Kidney (tissue), 22 donors: ENCODE measurements at places on chromosomes 3 and 15.
A peak's percentile ranks its signal among the peaks of the same experiment; 100 is the strongest.

DNA sequence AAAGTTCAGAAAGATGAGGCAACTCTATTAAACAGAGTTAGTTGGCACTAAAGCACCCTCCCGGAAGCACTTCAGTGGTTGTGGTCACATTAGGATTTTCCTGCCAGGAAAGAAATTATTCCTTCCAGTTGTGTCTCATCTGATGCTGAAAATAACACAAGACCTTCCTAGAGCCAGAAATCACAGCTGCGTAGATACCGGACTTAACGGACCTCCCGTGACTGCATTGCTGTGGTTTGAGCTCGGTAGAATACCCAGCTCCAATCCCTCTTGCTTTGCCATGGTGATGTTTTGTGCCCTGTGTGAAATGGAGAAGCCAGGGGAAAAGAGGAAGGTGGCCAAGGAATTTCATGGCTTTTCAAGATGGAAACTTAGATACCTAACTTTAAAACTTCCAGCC lies 215.0 kb upstream of the IGF1R start:
- DNase-seq = no peak

DNA sequence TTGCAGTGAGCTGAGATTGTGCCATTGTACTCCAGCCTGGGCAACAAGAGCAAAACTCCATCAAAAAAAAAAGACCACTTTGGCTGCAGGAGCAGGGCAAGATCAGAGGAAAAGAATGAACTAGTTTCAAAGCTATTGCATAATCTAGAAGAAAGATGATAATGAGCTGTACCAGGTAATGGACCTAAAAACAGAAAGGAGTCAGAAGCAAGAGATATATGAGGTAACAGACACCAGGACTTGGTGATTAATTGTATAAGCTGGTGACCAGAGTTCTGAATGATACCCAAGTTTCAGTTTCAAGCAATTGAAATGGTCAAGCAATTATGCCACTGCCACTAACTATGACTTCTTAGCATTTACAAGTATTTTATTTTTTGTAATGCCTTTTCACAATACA lies 2.9 kb downstream of the POLQ start:
- no peak for DNase-seq

DNA sequence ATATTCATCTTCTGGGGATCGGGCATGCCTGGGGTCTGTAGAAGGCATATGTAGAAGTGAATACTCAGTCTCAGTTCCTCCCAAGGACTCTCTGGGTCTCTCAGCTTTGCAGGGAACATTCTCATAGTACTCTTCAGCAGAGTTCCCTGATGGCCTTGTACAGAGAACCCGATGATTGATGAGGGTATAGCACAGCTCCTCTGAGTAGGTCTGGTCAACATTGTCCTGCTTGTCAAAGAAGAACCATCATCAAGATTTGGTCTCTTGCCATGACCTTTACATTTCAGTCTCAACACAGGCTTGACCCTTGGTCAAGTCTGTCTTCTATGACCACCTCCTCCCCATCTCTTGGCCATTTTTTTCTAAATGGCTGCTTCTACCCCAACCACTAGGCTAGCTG lies 9.5 kb downstream of the GCSAM start:
- no peak for DNase-seq

GRCh38 chr3:48217449-48217848 lies 5.8 kb upstream of the CAMP start:
- no peak for DNase-seq

- peak; percentile 27 for DNase-seq
Observed at GRCh38 chr3:66336333-66336766, 115.5 kb downstream of the SLC25A26 start.

GRCh38 chr3:42066516-42067181 lies 24.5 kb upstream of the TRAK1 start:
- peak; percentile 55 for DNase-seq

DNA sequence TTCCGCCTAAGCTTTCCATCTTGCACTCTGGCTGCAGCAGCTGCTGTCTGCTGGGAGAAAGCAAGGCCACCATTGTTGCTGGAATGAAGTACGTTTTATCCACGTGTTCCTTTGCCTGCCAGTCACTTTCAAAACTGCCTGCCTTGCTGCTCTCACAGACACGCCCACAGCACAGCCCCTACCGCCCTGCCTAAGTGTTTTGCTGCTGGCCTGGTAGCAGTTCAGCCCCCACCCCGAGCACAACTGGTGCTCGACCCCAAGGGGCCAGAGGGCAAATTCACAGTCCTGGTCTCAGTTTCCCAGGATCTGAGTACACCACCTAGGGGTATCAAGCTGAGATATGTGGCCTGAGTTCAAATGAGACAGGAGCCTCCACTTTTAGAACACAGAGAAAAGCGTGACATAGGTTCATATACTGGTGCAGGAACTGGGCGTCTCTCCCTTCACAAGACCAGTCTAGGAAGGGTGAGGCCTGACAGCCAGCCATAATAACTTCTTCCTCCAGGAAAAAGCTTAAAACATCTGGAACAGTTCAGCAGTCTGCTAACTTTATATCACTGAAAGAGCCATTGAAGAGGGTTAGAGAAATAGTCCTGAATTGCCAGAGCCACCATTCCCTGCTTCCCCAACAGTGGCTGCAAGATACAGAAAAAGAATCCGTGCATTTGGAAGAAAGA lies 1012.3 kb downstream of the ZPLD1 start:
- no peak for DNase-seq

DNA sequence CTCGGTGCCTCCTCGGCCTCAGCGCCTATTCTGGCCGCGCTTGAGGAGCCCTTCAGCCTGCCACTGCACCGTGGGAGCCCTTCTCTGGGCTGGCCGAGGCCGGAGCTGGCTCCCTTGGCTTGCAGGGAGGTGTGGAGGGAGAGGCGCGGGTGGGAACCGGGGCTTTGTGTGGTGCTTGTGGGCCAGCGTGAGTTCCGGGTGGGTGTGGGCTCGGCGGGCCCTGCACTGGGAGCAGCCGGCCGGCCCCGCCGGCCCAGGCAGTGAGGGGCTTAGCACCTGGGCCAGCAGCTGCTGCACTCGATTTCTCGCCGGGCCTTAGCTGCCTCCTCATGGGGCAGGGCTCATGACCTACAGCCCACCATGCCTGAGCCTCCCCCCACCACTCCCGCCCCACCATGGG lies 26.6 kb upstream of the TRIM42 start:
- DNase-seq = no peak

DNA sequence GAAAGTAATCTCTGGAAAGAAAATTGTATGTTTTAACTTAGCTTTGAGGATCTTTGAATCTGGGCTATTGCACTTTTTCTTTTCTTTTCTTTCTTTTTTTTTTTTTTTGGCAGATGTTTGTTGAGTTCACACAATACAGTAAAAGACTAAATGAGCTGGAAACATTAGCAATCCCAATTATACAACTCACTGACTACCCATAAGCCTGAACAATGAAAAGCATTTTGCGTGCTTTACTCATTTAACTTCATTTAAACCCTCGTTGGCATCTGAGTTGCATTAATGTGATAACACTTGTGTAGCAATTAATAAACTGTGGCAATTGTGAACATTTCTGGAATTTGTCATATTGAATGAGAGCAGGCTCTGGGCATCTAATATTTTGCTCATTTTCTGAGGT lies 269.4 kb upstream of the RBMS3 start:
- DNase-seq = no peak

- DNase-seq = no peak
Observed at GRCh38 chr3:13647298-13648059, 98.6 kb downstream of the FBLN2 start.

DNA sequence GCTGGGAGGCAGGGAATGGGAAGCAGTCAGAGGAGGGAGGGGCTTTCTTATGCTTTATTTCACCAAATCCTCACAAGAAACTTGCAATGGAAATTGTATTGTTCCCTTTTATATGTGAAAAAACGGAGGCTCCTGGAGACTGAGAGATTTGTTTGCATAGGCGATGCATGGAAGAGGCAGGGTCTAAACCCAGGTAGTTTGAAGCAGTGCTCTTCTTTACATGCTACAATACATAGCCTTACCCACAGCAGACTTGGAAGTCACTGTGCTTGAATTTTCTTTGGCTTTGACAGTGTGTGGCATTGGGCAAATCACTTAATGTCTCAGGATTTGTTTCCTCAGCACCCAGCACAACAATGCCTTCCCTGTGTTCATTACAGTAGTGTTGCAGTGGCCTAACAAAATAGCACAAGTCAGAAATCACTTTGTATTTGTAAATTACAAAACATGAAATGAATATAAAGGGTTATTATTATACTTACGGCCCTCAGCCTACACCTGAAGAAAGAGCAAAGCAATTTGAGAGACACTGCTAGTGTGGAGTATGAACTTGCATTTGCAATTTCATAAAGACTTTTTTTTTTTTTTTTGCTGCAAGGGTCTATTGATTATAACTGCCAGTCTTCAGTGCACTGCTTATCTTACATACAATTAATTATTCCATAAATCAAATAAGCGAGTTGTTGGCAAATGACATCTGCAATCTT lies 646.4 kb upstream of the KCNMB2 start:
- no peak for DNase-seq

- no peak for DNase-seq
Observed at GRCh38 chr3:183435661-183436060, 7.2 kb upstream of the MCF2L2 start.

DNA sequence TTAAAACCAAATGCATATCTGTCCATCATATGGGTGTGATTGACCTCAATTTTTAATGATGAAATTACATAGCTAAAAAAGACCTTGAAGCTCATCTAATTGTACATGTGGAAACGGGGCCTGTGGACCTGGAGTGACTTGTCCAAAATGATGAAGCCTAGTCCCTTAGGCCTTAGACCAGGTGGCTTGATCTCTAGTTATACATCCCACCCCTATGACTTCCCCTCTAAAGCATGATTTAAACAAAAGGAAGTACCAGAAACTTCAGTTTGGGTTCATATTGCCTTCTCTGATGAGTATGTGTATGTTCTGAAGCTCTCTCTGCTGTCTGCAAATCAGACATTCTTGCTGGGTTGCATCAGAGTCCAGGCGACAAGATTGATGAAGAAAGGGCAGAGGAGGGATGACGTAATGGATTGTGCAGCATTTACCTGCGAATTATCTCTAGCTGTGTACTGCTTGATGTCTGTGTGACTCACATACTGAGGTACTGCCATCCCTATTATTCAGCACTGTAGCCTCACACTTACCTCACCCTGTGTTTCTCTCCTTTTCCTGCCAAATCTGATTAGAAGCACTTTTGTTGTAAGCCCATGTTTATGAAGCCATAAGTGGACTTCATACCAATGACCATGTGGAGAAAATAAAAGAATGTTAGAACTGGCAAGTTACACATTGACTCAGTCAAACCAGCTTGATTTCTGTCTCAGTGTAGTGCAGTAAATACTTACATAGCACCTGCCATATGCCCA lies 111.5 kb downstream of the FILIP1L start:
- DNase-seq = peak; percentile 72

DNA sequence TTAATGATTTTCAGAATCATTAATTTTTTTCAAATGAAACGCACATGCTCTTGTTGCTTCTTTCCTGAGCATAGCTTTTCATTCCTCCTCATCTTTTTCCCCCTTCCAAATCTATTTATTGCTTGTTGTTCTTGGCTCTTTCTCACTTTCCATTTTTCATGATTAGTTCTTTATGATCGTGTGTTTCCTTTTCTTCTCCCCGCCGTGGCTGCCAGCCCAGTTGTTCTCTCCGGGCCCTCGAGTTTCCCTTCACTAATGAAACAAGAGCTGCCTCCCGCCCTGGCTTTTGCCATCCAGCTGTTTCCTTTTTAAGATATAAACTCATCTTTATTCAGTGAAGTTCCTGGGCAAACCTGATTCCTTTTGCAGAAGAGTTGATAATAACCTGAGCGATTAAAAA lies 170.2 kb upstream of the NR2F2 start:
- no peak for DNase-seq
